ENCODE measurements at places on chromosomes 5 and 9. TPM values are rescaled to one million over a fixed set of nuclear protein-coding genes. Genes with fewer than 3 reads are reported as not detected.

The G3BP1 gene
- 103 TPM for total RNA-seq

The BAAT gene
- not detected for total RNA-seq

The ORM2 gene
- total RNA-seq, result not detected

The IFNA13 gene
- not detected for total RNA-seq

The MXD3 gene
- total RNA-seq, result 4.7 TPM
